Umbilical cord (tissue), 2 donors: ENCODE measurements at places on chromosomes 11 and 22.
A peak's percentile ranks its signal among the peaks of the same experiment; 100 is the strongest.

- no peak for DNase-seq
Observed at GRCh38 chr11:106457727-106458126, 380.3 kb downstream of the AASDHPPT start.

DNA sequence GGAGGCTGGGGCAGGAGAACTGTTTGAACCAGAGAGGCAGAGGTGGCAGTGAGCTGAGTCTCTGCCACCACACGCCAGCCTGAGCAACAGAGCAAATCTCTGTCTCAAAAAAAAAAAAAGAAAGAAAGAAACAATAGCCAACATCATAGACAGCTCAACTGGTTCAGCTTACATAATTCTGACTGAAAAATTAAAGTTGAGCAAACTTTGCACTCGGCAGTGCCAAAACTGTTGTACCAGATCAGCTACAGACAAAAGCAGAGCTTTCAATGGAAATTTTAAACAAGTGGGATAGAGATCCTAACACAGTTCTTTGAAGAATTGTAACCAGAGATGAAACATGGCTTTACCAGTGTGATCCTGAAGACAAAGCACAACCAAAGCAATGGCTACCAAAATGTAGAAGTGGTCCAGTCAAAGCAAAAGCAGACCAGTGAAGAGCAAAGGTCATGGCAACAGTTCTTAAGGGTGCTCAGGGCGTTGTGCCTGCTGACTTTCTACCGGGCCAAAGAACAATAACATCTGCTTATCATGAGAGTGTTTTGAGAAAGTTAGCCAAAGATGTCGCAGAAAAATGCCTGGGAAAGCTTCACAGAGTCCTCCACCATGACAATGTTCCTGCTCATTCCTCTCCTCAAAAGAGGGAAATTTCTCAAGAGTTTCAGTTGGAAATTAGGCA is 59.3 kb downstream of the TTC28 start:
- DNase-seq, result no peak

DNA sequence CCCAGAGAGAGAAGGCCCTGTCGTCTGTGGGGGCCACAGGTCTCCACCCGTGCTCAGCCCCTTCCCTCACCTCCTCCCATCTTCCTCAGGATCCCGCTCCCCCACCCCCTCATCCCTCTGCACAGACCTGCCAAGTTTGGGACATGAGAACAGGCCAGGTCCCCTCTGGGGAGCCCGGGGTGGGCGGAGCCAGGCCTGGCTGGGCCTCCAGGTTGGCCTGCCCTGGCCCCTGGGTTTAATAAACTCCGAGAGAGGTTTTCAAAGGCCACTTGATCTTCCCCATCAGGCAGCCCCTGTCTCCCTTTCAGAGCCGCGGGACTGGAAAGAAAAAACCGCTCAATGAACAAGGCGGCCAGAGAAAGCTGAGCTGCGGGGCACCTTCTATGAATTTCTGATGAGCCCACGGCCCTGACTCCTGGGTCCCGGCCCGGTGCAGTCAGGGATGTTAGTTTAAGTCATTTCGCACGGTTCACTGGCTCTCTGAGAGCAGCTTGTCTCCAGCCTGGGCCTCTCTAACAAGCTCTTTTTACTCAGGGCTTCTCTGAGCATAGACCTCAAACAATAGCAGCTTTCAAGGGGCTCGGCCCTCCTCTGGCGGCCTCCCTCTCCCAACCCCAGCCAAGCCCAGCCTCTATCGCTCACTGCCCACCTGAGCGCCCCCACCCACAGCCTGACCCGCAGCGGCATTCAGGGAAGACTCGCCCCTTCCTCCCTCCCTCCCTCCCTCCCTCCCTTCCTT is 64.8 kb downstream of the RPUSD4 start:
- no peak for DNase-seq

GRCh38 chr11:61872935-61873565 is 18.3 kb downstream of the FADS3 start:
- no peak for DNase-seq

DNA sequence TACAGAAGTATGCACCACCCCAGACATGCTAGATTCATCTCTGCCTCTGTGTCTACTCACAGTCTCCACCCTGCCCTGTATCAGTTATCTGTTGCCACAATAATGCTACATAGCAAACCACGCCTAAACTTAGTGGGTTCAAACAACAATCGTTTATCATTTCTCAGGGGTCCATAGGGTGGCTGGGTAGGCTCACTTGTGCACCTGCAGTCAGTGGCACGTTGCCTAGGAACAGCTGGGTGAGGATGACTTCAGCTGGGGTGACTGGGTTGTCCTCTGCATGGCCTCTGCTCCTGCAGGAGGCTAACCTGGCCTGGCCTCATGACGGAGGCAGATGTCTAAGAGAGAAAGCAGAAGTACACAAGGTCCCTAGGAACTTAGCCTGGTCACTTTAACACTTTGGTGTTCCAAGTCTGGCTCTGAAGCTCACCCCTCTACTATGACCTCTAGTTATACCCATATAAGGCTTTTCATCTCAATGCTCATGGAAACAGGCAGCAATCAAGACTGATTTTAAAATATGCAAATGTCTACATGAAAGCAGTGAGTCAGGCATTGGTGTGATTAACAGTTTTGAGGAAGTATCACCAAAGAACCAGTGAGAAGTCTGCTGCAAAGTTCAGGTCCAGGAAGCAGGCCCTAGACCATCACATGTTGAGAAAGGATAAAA is 10.7 kb downstream of the OLFML1 start:
- no peak for DNase-seq

GRCh38 chr11:16052750-16053149 is 303.6 kb downstream of the SOX6 start:
- DNase-seq, result no peak

- DNase-seq, result no peak
Observed at GRCh38 chr22:46684706-46685105, 53.3 kb downstream of the CERK start.

DNA sequence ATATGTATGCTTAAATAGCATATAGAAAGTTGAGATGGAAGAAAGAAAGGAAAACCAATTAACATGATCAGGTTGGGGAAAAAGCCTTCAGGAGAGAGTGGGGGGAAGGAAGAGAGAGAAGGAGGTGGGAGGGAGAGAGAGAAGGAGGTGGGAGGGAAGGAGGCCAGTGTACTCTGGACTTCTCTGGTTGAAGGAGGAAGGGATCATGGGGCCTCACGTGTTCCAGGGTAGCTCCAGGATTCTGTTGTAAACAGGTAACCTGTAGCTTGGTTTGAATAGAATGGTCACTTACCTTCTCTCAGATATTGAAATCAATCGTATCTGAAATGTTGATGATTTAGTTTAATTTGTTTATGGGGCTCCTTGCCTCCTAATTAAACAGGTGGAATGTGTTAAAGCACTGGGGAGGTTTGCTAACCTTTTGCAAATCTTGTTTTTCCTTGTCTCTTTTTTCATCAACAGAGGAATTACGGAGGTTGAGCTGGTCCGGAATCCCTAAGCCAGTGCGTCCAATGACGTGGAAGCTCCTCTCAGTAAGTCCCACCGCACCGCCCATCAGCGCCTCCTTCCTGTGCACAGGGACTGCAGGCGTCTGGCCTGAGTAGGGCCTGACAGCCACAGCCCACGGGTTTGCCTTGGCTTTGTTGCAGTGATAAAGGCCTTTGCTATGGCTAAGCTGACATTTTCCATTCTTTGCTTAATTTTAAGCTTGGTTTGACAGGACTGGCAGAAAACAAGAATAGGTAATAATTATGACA is 115.9 kb downstream of the TBC1D22A start:
- no peak for DNase-seq

- DNase-seq, result no peak
Observed at GRCh38 chr22:21718499-21718898, 17.1 kb downstream of the YPEL1 start.

GRCh38 chr11:2300290-2300935 is 1.3 kb downstream of the C11orf21 start:
- no peak for DNase-seq

DNA sequence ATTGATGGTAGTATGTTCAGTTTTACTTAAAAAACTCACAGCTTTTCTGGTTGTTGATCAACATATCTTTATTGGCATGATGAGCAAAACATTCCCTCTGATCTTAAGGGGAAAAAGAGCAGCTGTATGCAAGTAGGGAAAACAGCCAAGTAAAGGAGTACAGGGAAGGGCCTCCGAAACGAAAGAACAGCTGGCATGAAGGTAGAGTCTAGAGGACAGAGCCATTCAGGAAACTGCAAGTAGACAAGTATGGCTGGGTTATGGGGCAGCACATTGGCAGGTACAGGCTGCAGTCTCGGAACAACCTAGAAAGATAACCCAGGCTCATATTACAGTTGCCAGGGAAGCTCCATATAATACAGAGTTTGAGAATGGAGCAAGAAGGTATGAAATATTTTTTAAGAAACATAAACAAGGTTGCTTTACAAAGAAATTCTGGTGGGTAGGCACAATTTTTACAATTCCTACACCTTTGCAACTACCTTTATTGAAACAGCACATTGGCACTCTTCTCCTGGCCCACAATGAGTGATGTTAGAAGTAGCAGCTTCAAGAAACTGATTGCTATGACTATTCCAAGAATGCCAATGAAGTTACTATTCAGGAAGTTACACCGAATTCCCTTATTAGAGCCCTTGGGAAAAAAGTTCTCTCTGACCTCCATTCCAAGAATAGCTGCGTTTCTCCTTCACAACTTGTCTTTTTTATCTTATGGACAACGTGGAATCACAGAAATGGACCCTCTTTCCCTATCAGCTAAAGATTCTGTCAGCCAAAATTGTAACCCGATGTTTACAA is 45.2 kb downstream of the LGR4 start:
- DNase-seq, result no peak

DNA sequence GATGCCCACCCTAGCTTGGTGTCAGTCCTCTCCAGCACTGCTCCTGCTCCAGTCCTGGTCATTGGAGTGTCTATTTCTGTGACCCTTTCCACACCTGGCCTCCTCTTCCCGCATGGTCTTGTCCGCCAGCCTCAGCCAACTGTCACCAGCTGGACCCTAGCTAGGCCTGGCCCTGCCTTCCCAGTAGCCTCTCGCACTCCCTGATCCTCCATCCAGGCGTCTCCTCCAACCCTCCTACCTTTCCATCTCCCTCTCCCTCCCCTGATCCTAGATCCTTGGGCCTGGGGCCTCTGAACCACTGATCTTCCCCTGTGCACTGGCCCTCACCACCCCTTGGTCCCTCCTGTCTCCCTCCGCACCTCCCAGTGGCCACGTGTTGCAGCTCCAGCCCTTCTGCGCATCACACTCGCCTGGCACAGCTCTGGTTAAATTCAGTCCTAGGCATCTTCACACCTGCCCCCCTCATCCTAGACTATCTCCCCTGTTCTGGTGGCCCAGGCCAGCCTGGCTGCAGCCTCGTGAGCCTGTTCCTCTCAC is 9.9 kb downstream of the SYNGR1 start:
- DNase-seq, result no peak

DNA sequence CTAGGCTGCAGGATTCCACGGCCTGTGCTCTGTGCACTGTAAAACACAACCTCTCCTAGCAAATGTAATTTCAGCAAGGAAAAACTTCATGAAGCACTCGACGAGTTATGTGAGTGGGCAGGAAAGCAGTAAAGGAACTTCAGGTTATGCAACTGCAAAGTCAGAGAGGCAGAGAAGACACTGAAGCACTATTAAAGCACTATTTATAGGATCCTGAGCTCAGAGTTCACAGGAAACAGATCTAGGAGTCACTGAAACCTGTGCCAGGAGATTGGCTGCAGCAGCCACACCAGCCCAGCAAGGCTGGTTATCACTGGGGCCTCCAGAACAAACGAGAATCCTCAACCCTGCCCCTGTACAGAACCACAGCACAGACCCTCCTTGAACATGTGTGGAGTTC is 2.5 kb downstream of the SMIM35 start:
- peak; percentile 86 for DNase-seq

GRCh38 chr11:23123753-23124152 is 263.5 kb upstream of the CCDC179 start:
- DNase-seq, result no peak

GRCh38 chr11:64367931-64368672 is 9.1 kb downstream of the RPS6KA4 start:
- no peak for DNase-seq

DNA sequence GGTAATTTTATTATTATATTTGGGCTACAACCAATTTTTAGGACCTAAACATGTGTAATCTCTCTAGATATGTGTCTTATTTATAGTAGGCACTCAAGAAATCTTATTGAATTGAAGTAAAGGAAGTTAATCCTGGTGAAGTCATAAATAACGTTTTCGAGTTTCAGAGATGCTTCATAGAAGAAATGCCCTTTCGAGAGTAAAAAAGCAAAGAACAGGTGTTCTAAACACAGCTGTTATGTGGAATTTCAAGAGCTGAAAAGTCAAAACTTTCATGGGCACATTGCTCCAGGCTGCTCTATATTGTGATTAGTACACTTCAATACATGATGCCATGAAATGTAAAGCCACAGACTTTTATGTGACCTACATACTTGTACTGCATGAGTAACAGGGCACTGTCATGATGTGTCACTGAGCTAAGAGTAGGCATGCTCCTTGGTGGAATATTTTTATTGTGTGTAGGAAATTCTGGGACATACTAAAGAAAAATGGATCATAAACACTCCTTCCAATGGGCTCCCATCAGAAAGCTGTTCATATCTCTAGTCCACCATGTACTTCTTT is 7.2 kb upstream of the ELMOD1 start:
- DNase-seq, result no peak

GRCh38 chr11:129489249-129489648 is 113.6 kb downstream of the BARX2 start:
- no peak for DNase-seq

DNA sequence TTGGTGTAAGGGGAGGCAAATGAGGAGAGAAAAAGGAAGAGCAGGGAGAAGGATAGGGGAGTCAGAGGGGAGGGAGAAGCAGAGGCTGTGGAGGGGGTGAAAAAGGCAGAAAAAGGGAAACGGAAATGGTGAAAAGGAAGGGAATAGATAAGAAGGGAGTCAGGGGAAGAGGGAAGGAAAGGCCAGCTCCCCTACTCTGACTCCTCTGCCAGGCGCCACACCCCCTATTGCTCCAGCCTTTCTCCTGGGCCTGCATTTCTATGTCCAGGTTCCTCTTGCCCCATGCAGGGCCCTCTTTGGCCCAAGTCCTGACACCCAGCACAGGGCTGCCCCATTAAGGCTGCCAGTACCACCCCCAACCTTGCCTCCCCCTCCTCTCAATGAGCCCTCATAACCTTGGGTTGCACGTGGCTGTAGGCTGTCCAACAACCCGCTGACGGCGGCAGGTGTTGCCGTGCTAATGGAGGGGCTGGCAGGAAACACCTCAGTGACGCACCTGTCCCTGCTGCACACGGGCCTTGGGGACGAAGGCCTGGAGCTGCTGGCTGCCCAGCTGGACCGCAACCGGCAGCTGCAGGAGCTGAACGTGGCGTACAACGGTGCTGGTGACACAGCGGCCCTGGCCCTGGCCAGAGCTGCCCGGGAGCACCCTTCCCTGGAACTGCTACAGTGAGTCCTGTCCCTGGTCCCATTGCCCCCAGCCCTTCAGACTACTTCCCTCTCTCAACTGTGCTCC is 3.4 kb upstream of the NHERF4 start:
- no peak for DNase-seq

DNA sequence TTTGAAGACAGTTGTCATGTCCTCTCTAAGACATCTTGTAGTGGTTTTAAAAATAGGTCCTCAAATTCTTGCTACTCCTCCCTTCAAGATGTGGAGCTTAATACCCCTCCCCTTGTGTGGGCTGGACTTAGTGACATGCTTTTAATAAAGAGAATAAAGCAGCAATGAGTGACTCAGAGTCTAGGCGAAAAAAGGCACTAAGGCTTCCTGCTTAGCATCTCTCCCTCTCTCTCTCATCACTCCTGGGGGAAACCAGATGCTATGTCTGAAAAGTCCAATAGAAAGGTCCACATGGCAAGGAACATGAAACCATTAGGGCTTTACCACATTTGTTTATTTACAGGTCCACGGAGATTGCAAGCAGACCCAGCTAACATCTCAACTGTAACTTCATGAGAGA is 11.7 kb downstream of the SERGEF start:
- no peak for DNase-seq

GRCh38 chr11:115238791-115239190 is 265.4 kb downstream of the CADM1 start:
- peak; percentile 21 for DNase-seq
